Foreskin keratinocyte (primary cell): ENCODE measurements at places on chromosomes 2 and 18. TPM values are rescaled to one million over a fixed set of nuclear protein-coding genes. Genes with fewer than 3 reads are reported as not detected.

IL36G gene
- 0.32 and 0.85 TPM in 2 replicates for total RNA-seq

SERPINB10 gene
- total RNA-seq, result 0.07 and 2.3 TPM in 2 replicates

CENPA gene
- 30.8 and 39.0 TPM in 2 replicates for total RNA-seq

RAB31 gene
- 35.2 and 51.7 TPM in 2 replicates for total RNA-seq

CHN1 gene
- 0.42 and 0.75 TPM in 2 replicates for total RNA-seq

ESPNL gene
- total RNA-seq, result 0.25 and 0.92 TPM in 2 replicates
